ENCODE measurements at places on chromosomes 2 and 18.

GRCh38 chr2:8534729-8535468, 147.0 kb upstream of the ID2 start:
- no peak for DNase-seq

DNA sequence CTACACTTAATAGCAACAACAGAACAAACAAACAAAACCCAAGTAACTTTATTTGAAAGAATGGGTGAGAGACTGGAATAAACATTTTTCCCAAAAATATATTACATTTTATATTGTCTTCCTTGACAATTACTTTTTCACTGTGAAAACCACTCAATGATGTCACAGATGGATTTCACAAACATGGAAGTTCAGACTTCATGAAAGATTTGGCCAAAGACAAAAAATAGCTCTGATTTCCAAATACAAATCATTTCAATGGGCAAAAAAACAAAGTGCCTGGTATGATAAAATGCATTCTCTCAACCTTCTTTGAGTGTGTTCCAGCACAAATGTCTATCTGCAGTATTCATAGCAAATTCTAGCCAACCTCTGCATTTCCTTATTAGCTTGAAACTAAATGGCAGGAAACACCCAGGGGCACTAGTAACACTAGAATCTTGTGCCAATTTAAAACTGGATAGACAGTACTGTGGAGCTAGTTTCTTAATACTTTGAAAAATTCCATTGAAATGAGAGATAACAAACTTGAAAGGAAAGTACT, 28.5 kb upstream of the NAPG start:
- no peak for DNase-seq

GRCh38 chr2:175743011-175743410, 259.1 kb downstream of the LNPK start:
- no peak for DNase-seq

GRCh38 chr18:24731981-24732380, 271.5 kb downstream of the HRH4 start:
- no peak for DNase-seq

- DNase-seq, result no peak
Observed at GRCh38 chr2:166573391-166573790, 79.3 kb upstream of the SCN7A start.

GRCh38 chr18:80245781-80246444, 1.4 kb downstream of the PARD6G start:
- no peak for DNase-seq

GRCh38 chr2:43737097-43737854, 36.6 kb upstream of the DYNC2LI1 start:
- DNase-seq, result no peak

DNA sequence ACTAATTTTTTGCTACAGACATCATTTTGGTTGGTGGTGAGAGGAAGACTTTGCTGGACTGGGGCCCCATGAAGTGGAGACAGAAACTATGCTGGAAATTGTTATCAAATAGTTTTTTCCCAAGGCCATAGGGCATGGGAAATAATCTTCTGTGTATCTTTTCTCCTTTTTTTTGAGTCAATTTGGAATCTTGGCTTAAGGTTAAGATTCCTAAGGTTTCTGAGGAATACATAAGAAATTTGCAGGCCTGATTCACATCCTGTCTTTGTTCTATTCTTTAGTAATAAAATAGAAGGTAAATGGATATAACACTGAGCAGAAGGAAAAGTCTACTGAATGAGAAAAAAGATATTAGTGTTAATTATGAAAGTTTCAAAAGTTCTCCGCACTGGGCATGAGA, 16.6 kb downstream of the SMC6 start:
- DNase-seq, result no peak

DNA sequence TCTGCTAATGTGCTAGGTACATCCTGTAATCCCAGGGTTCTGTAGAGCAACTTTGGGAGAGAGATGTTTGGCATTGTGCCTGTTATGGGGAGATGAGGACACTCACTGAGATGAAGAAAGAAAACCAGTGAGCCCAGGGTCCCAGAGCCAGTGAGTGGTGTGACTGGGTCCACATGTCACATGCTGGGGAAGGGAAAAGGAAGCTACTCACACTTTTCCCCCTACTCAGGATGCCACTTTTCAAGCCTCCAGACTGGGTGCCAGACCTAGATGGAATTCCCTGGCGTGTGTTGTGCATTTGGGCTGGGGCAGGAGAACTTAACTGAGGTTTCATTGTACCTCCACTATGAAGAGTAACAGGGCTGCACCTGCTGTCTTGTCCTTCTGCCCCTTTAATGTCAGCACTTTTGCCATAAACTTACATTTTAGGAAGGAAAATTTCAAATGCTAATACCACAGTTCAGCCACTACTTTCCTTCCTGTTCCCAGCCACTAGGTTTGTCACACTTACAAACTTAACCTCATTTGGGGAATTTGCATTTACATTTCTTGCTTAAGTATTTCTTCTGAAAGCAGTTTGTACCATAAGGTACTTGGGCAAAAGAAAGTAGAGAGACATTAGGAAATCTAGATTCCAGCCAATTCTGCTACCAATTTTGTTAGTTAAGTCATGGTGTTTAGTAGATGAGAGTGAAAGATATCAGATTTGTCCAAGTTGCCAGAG, 10.2 kb downstream of the INSIG2 start:
- no peak for DNase-seq

DNA sequence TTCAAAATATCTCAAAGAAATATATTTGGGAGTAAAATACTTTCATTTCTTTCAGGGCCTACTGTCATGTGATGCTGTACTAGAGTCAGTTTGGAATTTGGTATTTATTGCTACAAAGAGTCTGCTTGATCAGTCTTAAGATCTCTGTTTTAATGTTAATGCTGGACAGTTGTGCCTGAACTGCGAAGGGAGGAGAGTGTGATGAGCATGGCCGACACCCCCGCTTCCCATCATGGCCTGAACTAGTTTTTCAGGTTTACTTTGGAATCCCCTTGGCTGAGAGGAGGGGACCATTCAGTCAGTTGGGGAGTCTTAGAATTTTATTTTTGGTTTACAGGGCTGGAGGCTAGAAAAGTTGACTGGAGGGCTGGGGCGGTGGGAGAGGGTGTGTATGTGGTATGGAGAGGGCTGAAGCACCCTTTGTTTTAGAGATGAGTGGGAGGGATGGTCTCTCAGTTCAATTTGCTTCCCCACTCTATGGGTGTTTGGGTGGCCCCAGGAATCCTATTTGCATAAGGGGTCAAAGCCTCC, 20.9 kb upstream of the TEX44 start:
- DNase-seq, result no peak

DNA sequence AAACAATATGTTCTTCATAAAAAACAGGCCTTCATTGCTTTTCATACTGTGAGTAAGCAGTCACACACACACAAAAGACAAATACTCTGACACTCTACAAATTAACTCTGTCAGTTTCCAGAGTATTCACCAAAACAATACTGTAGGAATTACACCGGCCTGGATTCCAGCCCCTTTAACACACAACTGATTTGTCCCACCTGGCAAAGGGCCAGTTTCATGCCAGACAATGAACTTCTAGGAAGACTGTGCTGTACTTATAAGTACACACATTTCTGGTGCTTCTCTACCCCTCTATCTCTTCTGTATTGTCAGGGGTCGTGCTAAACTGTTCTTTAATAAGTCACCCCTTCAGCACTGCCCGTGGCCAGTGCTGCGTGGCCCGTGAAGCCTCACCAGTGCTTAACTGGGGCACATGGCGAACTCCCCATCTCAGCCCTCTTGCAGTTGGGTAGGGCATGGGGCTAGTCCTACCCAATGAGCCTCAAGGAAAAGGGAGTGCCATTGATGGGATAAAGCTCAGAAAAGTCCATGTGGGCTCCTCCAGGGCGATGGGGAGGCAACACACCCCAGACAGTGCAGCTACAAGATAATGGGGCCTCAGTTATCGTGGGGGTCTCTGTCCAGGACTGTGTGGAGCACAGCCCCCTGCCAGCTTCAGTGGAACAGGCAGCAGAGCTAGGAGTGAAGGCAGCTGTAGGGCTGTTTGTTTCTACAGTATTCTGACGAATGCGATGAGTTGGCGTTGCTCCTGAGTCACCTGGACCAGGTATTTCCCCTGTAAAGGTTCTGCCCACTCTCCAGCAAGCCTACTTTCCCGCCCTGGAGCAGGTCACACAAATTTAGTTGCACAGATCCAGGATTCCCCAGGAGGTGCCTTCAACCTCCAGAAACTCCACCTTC, 99.0 kb downstream of the SP3 start:
- DNase-seq, result no peak

- DNase-seq, result no peak
Observed at GRCh38 chr2:19073522-19073921, 284.9 kb downstream of the OSR1 start.

DNA sequence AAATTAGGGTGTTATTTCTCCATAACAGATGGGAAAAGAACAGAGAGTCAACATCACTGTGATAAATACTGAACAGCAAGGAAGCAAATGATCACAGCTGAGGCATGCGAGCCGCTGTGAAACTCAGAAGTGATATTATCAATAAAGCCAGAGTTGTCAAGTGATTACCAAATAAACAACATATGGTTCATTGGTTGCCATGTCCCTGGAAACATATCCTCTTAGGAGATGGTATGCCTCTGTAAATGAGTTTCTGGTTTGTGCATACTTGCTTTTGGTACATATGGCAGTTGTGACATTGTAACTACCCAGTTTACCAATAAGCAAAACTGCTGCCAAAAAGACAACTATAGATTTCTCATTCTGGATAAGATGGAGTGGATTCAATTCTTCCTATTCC, 23.8 kb downstream of the RAPGEF4 start:
- no peak for DNase-seq

DNA sequence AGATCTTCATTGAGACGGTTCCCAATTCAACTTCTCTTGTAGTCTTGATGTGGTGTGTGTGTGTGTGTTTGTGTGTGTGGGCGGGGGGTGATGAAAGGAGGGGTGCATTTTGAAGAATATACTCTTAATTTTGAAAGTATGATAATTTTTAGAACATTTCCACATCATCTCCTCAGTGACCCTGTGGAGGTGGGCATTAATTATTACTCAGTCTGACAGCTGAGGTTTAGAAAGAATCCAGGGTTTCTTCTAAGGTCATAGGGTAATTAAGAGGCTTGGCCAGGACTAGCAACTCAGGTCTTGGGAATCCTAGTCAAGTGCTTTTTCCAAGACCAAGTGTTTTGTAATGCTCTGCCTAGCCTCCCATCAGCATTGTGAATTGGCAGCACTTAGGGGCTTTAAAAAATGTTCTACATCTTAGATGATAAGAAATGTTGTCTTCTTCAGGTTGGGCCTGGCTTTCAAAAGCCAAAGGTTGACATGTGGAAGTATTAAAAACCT, 100.5 kb downstream of the SPTBN1 start:
- DNase-seq, result no peak

- DNase-seq, result peak; percentile 12
Observed at GRCh38 chr2:96267159-96267971, 1.3 kb downstream of the CIAO1 start.

DNA sequence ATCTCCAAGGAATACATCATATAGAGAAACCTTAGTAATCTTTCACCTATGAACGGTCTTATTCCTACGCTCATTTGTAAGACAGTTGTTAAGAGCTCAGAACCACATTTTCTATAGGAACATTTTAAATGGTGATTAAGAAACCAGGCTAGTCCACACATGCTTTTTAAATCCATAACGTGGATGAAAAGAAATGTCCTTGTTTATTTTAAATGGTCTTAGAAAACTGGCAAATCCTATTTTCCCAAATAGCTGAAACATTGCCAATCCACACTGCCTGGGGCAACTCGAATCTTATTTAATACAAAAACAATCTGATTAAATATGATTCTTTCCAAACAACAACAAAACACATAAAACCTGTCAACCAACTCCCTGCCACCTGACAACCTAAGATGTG, 23.7 kb downstream of the METTL8 start:
- no peak for DNase-seq

DNA sequence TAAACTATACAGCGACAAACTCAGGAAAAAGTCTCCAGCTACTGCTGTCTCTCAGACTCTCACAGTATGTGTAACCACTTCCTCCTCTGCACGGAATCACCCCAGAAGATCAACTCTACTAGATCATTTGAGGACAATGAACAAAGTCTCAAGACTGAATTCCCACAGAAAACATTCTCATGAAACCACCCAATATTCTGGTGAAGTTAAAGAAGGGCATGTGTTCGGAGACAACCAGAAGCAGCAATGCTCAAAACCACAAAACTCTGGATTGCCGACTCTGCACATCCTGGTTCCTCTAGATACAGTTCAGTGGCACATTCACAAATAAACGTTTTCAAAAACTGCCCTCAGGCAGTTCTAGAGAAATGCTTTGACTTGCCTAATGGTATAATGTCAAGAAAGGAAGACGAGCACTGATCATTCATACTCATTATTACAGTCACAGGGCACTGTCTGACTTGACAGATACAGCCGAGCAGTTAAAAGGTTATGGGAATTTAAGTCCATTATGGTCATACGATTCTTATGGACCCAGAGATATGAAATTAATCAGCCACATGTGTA, 91.9 kb upstream of the STK17B start:
- no peak for DNase-seq

DNA sequence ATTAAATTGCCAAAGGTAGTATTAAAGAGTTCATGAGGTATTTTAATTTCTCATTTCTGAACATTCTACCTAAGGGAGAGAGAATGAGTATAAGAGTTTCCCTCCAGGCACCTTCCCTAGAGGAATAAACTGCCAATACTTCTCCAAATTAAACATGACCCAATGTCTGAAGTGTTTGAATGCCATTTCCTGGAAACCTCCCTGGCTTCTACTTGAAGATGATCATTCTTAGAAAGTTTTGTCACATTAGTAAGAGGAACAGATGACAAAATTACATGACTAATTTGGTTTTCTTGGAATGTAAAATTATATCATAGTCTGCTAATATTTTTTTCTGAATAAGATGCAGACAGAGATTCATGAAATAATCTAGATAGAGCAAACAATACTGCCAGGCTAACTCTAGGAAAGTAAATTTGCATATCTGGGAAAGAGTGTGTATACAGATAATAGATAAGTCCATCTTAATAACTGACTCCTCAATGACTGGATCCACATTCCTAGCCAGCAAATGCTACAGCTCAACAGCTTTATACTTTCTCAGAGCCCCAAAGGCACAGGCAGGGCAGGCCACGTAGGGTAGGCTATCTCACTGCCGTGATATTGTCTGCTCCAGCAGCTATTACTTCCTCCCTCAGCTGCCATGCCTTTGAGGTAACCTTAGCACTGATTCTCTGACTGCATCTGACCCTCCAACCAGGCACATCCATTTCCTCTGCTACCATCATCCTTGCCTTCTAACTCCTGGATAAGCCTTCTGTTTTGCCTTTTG, 630.8 kb upstream of the PIK3C3 start:
- DNase-seq, result no peak

GRCh38 chr2:207206011-207206410, 40.3 kb upstream of the KLF7 start:
- DNase-seq, result no peak

GRCh38 chr2:102064679-102065674, 73.2 kb downstream of the IL1R2 start:
- no peak for DNase-seq

GRCh38 chr2:10779776-10780490, 32.7 kb downstream of the PDIA6 start:
- DNase-seq, result no peak

Measured in activated T-helper 9 cell treated with anti-CD3 and anti-CD28 coated beads, Interleukin-2, amount 50 U/mL, for 16 hours (primary cell).